Kidney (tissue), 22 donors: ENCODE measurements at places on chromosomes 12 and 14. TPM values are rescaled to one million over a fixed set of nuclear protein-coding genes. Genes with fewer than 3 reads are reported as not detected.

The YLPM1 gene
- polyA plus RNA-seq, result 16.2 TPM

The RND1 gene
- polyA plus RNA-seq, result 2.2 TPM

The TMEM30B gene
- 9.4 TPM for polyA plus RNA-seq

The PDZRN4 gene
- polyA plus RNA-seq, result 0.56 TPM

The PTPRB gene
- polyA plus RNA-seq, result 13.5 TPM

The LRRC43 gene
- polyA plus RNA-seq, result 7.9 TPM

The FBLN5 gene
- polyA plus RNA-seq, result 75.2 TPM

The CD69 gene
- 2.2 TPM for polyA plus RNA-seq

The C12orf54 gene
- polyA plus RNA-seq, result not detected

The RHEBL1 gene
- 0.52 TPM for polyA plus RNA-seq

The TAS2R42 gene
- polyA plus RNA-seq, result not detected

The PLCZ1 gene
- polyA plus RNA-seq, result not detected

The CMKLR1 gene
- polyA plus RNA-seq, result 6.1 TPM

The ANO4 gene
- 0.82 TPM for polyA plus RNA-seq

The OR6J1 gene
- polyA plus RNA-seq, result not detected

The AQP6 gene
- polyA plus RNA-seq, result 74.1 TPM

The RTL1 gene
- not detected for polyA plus RNA-seq

The BICDL1 gene
- polyA plus RNA-seq, result 60.5 TPM

The CCDC184 gene
- polyA plus RNA-seq, result 1.7 TPM

The NEMF gene
- 26.1 TPM for polyA plus RNA-seq

The CFAP251 gene
- 2.9 TPM for polyA plus RNA-seq

The BAZ2A gene
- polyA plus RNA-seq, result 10.5 TPM

The DDN gene
- 27.0 TPM for polyA plus RNA-seq

The GNB3 gene
- 1.4 TPM for polyA plus RNA-seq

The ACTR6 gene
- polyA plus RNA-seq, result 23.1 TPM

The RGS6 gene
- polyA plus RNA-seq, result 1.4 TPM

The GRIN2B gene
- polyA plus RNA-seq, result 0.26 TPM
